Activated CD4-positive, alpha-beta T cell treated with anti-CD3 and anti-CD28 coated beads for 24 hours (primary cell): ENCODE measurements at places on chromosomes 16 and 17.

DNA sequence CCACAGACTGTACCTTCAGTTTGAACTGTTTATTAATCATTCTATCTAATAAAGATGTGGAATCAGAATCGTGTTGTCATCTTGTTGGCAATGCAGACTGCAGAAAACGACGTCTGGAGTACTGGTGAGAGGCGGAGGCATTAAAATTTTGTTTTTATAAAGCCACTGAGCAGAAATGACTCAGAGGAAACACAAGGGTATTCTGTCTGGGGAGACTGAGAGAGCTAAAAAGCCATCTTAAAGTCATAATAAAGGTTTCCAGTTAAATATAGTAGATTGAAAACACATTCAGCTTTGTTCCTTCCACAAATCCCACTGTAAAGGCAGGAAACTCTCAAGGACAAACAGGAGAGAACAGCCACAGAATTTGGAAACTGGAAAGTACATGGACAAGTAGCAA is 74.2 kb downstream of the CPPED1 start:
- no peak for DNase-seq

DNA sequence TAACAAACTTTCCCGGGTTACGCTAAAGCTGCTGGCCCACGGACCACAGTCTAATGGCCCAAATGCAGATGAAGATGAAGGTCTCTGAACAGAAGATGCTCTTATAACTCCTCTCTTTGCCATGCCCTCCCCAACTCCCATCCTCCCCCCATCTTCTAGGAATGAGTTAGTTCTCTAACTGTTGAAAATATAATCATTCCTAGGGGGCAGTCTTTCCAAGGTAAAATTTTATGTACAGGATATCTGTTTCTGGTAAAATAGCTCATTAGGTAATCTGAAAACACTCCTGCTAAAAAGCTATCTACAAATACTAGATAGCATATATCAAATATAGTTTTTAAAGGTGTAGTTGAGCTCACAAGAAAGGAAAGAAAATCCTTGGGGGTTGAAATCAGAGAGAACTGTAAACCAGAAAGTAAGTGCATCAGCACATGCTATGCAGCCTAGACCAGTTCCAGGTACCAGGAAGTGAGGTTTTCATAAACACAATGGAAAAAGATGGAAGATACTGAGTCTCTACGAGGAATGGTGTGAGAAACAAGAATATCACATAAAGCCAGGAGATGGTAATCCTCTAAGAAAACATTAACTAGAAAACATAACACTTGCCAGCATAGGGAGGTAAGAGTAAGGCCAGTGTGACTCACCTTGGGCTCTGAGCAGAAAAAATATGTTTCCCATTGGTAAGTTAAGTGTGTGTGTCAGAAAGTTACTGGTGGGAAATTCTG is 38.1 kb downstream of the CMC2 start:
- no peak for DNase-seq

GRCh38 chr17:40253565-40253964 is 34.1 kb upstream of the CDC6 start:
- DNase-seq, result no peak

- DNase-seq, result no peak
These were observed 34.6 kb downstream of the GRIN2C start for GRCh38 chr17:74824961-74825627.

GRCh38 chr16:25950586-25951281 is 259.0 kb downstream of the HS3ST4 start:
- no peak for DNase-seq

GRCh38 chr16:55630774-55631173 is 25.0 kb upstream of the SLC6A2 start:
- DNase-seq, result no peak

DNA sequence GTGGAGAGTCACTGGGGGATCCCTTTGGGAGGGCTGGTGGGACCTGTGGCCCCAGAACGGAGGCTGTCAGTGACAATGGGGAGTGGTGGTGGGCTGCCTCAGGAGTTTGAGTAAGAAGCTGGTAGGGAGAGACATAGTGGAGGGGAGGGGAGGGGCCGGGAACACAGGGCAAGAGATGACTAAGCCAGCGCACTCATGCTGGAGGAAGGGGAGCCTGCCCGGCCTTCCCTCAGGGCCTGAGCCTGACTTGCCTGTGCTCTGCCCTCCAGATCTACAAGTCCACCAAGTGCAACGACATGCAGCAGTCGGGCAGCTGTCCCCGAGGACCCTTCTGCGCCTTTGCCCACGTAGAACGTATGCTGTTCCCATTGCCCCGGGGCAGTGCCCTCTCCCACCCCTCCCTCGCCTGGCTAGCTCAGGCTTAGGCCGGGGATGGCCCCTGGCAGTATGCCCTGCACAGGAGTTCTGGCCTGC is 29.3 kb downstream of the UNC13D start:
- DNase-seq, result no peak

DNA sequence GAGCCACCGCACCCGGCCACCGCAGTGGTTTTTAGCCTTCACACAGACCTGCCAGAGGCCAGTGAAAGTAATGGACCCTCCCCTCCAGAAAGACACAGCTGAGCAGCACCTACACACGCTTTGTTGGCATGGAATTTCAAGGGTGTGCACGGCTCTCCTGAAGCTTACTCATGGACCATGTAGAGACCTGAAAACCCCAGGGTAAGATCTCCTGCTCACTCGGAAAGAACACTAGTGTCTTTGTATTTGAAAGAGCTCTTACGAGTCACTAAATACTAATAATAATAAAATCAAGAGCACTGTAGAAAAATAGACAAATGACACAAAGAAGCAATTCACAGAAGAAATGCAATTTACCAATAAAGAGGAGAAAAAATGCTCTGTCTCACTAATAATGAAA is 20.0 kb downstream of the SLC43A2 start:
- no peak for DNase-seq

GRCh38 chr17:57528058-57528451 is 217.0 kb downstream of the CCDC182 start:
- no peak for DNase-seq

- DNase-seq, result no peak
These were observed 91.2 kb downstream of the RBFOX3 start for GRCh38 chr17:79519601-79520000.

DNA sequence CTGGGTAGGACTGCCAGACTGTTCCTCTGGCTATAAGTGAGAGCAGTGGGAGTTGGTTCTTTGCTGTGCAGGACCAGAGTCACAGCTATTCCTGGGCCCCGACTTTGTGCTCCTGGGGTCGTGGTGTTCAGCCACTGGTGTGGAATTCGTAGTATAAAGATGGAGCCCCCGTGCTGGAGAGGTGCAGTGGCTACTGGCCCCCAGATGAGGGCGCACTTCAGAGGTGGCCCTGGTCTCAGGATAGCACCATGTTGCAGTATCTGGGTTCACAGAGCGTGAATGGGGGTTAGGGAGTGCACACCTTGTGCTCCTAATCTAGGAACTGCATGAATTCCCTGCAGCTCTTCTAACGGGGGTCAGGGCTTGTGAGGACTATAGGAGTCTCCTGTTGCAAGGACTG is 21.1 kb downstream of the TANC2 start:
- DNase-seq, result no peak

DNA sequence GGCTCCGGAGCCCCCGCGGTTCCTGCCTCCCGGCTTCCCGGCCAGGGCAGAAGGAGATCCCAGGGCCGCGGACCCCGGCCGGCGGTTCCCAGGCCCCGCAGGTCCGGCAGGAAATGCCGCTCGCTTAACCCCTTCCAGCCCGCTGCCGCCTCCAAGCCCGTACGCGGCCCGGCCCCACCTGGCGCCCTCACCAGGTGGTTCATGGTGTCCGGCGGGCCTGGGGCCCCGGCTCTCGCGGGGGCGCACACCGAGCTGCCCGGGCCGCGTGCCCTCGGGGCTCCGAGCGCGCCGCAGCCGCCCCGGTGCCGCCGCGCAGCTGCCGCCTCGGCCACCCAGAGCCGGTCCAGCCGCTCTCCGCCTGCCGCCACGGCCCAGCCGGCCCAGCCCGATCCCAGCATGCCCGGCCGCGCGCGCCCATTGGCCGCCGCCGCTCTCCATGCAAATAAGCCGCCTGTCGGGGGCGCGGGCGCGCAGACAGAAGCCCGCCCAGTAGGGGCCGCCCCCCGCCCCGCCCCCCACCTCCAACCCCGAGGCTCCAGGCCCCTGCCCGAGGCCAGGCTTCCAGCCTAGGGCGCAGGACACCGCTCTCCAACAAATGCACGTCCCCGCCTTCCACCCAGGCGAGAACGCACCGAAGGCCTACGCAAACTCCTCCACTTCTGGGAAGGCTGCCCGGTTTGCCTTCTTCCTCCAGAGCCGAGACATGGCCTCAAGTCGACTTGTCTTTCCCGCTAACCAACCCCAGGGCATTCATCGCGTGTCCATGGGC is at the start of gene BCAR1:
TSS of gene BCAR1 (minus strand) at position 345 of the 769 bp plus-strand sequence. CDS start at position 203, 142 bp downstream.
- no peak for DNase-seq

- peak; percentile 43 for DNase-seq
These were observed 16.6 kb downstream of the COPRS start for GRCh38 chr17:31842195-31843069.

DNA sequence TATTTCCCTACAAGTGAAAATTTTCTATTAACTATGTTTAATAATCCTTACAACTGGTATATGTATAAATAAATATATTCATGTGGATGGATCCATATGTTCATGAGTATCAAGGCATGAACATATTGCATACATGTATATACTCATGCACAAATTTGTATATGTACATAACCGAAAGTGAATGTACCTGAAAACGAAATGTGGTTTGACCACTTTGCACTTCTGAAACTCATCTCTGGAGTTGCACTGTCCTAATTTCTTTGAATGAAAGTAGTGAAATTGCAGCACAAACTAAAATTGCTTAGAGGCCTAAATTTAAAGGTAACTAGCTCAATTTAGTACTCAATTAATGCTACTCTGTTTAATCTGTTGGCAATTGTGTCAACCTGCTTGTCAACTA is 27.4 kb upstream of the GNAO1 start:
- DNase-seq, result no peak

DNA sequence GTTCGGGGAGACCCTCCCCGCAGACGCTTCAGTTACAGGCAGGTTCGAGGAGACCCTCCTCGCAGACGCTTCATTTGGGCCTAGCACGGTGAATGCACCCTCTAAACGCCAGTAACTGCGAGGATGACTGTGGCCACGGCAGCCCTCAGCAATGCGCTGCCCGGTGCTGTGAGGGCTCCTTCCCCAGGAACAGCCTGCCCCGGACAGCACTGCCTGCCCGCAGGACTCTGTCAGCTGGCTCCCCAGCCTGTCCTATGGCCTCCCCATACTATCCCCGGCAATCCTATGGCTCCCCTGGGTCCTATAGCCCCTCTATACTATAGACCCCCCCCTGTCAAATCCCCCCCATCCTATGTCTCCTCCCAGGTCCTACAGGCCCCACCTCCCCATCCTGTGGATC is 238.9 kb downstream of the RBFOX3 start:
- DNase-seq, result no peak

- no peak for DNase-seq
These were observed at the start of gene SPNS3 for GRCh38 chr17:4433515-4434031. SPNS3 (plus strand) TSS chr17:4433940; CDS start chr17:4433968, 28 bp downstream.

DNA sequence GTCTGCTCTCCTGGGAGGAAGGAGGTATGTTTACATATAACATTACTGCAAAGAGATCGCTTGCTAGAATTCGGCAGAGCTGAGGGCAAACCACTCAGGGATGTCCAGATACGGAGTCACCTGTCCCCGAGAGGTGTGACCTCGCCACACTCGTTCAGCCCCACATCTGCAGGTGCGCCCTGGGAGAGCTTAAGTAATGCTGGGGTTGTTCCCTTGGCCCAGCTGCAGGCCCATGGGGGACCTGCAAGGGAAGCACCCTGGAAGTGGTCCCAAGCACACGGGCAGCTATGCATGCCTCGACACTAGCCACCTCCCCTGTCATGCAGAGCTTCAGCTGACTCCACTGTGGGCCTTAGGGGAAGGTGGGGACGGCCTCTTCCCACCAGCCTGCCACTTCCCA is 22.2 kb downstream of the USP22 start:
- no peak for DNase-seq

- DNase-seq, result no peak
These were observed 23.5 kb downstream of the DNASE1 start for GRCh38 chr16:3677994-3678393.

GRCh38 chr17:48295362-48296288 is 134.4 kb downstream of the SKAP1 start:
- no peak for DNase-seq

DNA sequence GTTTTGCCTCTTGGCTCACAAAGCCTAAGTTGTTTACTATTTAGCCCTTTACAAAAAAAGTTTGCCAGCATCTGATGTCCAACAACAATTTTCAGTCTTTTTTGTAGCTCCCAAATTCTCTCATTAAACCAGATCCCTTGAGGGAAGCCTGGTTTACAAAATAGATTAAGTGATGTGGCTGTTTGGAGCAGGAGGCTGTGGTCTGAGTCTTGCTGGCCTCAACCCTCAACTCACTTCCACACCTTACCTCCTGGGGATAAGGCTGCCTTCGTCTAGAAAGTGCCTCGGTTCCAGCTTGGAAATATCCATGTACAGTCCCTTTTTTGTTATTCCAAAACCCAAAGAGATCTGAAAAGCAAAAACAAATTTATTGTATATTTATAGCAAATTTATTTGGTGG is 138.4 kb downstream of the WWOX start:
- no peak for DNase-seq

- DNase-seq, result no peak
These were observed 70.0 kb upstream of the FAM20A start for GRCh38 chr17:68670967-68671693.

DNA sequence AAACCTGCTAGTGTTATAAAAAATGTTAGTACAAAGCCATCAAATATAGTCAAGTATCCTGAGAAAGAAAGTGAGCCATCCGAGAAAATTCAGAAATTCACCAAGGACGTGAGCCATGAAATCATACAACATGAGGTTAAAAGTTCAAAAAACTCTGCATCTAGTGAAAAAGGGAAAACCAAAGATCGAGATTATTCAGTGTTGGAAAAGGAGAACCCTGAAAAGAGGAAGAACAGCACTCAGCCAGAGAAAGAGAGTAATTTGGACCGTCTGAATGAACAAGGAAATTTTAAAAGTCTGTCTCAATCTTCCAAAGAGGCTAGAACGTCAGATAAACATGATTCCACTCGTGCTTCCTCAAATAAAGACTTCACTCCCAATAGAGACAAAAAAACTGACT is 31.7 kb downstream of the RBBP6 start:
- DNase-seq, result no peak

- DNase-seq, result no peak
These were observed 47.9 kb upstream of the TAOK1 start for GRCh38 chr17:29342158-29342765.

GRCh38 chr16:26087091-26087490 is 395.3 kb downstream of the HS3ST4 start:
- DNase-seq, result no peak

DNA sequence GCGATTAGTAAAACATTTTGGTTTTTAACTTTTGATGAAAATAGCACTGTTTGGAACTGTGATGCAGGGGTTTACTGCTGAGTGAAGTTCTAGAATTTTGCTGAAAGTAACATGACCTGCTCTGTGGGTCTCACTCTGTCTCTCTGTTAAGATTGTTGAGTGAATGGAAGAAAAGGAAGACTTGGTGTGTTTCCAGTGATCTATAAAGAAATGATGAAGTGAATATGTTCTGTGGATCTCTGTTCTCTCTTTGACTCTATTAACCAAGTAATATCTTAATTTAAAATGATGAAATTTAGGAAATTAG is 148.4 kb downstream of the PRKCA start:
- DNase-seq, result no peak

- DNase-seq, result no peak
These were observed 18.9 kb downstream of the XYLT1 start for GRCh38 chr16:17451843-17452242.

GRCh38 chr16:27114006-27114405 is 47.3 kb downstream of the C16orf82 start:
- DNase-seq, result no peak
